ENCODE measurements at places on chromosomes 16 and 17. TPM values are rescaled to one million over a fixed set of nuclear protein-coding genes. Genes with fewer than 3 reads are reported as not detected.

The KATNIP gene
- 30.0 TPM for total RNA-seq

The BAIAP3 gene
- 0.42 TPM for total RNA-seq

The TLCD3B gene
- total RNA-seq, result 0.32 TPM

The SMTNL2 gene
- 1.7 TPM for total RNA-seq

The NPIPB8 gene
- total RNA-seq, result not detected

The TMC8 gene
- total RNA-seq, result 0.99 TPM

- no peaks in the 10 kb centered on the region for H3K36me3 ChIP-seq
- H3K27ac ChIP-seq, result no peak overlapping the region
- DNase-seq, result no peak
- no peak overlapping the region for H3K4me3 ChIP-seq
- H3K27me3 ChIP-seq, result peaks cover 37% of the 10 kb centered on the region
These were observed 52.0 kb upstream of the CBX4 start for GRCh38 chr17:79891113-79891730.

GRCh38 chr17:63450551-63450950 lies 4.4 kb upstream of the CYB561 start:
- H3K4me3 ChIP-seq, result no peak overlapping the region
- H3K36me3 ChIP-seq, result no peaks in the 10 kb centered on the region
- H3K27me3 ChIP-seq, result peaks cover 14% of the 10 kb centered on the region
- DNase-seq, result no peak
- H3K4me1 ChIP-seq, result peaks cover 6% of the 10 kb centered on the region

DNA sequence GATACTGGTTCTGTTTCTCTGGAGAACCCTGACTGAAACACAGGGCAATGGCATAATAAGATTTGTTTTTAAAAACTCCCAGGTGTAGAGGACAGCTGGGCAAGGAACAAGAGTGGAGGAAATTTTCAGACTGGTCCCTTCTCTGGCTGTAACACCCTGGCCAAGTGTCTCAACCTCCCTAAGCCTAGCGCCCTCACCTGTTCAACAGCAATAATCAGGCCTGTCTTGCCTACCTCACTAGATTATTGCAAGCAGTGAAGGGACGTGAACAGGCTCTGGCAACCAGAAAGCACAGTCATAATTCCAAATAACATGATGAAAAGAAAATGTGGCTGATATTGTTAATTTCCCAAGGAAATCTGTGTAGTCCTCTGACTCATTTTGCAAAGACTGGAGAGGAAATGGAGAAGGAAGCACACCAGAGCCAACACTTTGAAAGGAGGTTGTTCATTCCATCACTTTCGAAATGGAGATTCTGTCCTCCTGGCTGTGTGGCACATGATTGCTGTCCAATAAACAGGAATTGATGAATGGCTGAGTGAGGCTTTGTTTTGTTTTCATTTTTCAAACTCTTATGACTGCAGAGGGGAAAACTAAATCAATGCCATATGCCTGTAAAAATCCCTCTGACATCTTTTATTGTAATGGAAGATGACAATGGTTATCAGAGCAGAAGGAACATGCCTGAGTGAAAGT lies 87.5 kb upstream of the HLF start:
- H3K27ac ChIP-seq, result no peak overlapping the region
- peaks cover 25% of the 10 kb centered on the region for H3K4me1 ChIP-seq
- no peak overlapping the region for H3K4me3 ChIP-seq
- DNase-seq, result no peak
- H3K36me3 ChIP-seq, result peaks cover 9% of the 10 kb centered on the region
- H3K27me3 ChIP-seq, result no peaks in the 10 kb centered on the region

DNA sequence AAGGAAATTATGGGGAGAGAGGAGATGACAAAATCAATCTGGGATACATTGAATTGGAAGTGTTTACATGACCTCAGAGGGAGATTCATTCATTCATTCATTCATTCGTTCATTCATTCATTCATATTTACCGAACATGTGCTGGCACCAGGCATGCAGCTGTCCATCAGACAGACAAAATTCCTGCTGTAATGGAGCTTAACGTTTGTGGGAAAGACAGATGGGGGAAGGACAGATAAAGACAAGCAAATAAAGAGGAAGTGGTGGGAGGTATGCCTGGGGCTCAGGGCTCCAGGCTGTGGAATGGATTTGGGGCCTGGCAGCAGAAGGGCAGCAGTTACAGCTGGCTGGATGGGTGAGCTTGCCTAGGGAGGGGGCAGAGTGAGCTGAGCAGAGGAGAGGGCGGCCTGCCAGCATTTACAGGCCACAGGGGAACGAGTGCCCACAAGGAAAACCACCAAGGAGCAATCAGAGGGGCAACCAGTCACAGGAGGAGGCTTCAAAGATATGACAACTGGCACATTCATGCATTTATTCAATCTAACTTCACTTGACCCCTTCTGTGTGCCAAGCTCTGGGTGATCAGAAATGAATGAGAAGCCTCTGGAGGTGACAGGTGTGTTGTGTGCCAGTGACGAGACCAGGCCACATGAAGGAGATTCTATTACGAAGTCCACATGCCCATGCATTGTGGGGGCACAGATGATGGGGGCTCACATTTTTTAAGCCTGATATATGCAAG lies 48.5 kb downstream of the ARHGAP27 start:
- peaks cover 12% of the 10 kb centered on the region for H3K27me3 ChIP-seq
- no peaks in the 10 kb centered on the region for H3K36me3 ChIP-seq

GRCh38 chr17:60445144-60445543 lies 22.9 kb downstream of the CHCT1 start:
- no peak for DNase-seq
- H3K27me3 ChIP-seq, result no peaks in the 10 kb centered on the region
- H3K36me3 ChIP-seq, result peaks cover 43% of the 10 kb centered on the region

DNA sequence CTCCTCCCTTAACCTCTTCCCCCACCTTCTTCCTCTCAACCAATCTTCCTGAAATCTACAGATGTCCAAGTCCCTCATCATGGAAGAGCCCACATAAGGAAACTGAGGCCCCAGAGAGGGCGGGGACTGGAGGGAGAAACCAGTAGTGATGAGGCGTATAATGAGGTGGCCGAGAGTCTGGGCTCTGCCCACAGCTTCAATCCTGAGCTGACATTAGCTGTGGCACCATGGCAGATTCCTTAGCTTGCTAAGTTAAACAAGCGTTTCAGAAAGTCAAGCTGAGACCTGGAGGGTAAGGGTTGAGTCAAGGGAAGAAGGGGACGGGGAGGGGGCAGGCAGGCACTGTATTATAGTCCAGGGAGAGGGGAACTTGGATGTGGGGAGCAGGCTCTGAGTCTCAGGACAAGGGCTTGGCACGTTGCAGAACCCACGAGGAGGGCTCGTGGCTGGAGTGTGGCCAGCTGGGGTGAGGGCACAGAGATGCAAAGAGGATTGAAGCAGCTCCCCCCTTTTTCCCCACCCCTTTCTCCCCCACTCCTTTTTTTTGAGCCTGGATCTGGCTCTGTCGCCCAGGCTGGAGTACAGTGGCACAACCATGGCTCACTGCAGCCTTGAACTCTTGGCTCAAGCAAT lies 13.3 kb downstream of the ARHGAP23 start:
- peaks cover 3% of the 10 kb centered on the region for H3K36me3 ChIP-seq
- H3K4me1 ChIP-seq, result peaks cover 47% of the 10 kb centered on the region
- no peaks in the 10 kb centered on the region for H3K27me3 ChIP-seq
- DNase-seq, result no peak
- H3K27ac ChIP-seq, result peak overlapping the region; percentile 61

GRCh38 chr17:50169121-50169764 lies 3.4 kb downstream of the SGCA start:
- DNase-seq, result no peak
- H3K4me3 ChIP-seq, result no peak overlapping the region
- peaks cover 3% of the 10 kb centered on the region for H3K36me3 ChIP-seq
- peak overlapping the region; percentile 86 for H3K27ac ChIP-seq
- peaks cover 64% of the 10 kb centered on the region for H3K4me1 ChIP-seq

GRCh38 chr17:82566129-82566960 lies 46.8 kb downstream of the FOXK2 start:
- H3K4me3 ChIP-seq, result no peak overlapping the region
- peaks cover 13% of the 10 kb centered on the region for H3K36me3 ChIP-seq
- no peak overlapping the region for H3K27ac ChIP-seq
- peaks cover 40% of the 10 kb centered on the region for H3K4me1 ChIP-seq
- no peak for DNase-seq

DNA sequence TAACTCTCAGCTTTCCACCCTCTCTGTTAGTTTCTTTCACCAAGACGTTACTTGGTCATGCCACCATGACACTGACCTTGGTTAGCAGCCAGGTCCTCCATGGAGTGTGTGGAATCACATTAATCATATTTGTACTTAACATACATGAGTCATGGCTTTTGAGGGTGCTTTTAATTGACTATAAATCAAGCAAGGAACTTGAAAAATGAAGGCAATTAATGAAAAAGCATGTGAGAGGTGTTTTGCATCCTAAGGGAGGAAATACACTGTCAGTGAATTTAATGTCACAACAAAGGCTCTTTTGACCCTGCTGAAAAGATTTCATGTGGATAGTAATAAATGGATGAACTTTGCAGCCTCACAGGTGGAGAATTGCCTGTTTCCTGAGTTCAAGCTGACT lies 240.7 kb downstream of the CDH13 start:
- no peak overlapping the region for H3K4me3 ChIP-seq
- H3K4me1 ChIP-seq, result peaks cover 5% of the 10 kb centered on the region
- no peak overlapping the region for H3K27ac ChIP-seq
- H3K27me3 ChIP-seq, result no peaks in the 10 kb centered on the region
- no peak for DNase-seq

GRCh38 chr17:79065105-79065670 lies 9.4 kb upstream of the ENGASE start:
- H3K27me3 ChIP-seq, result peaks cover 30% of the 10 kb centered on the region
- no peak overlapping the region for H3K4me3 ChIP-seq
- no peaks in the 10 kb centered on the region for H3K4me1 ChIP-seq

DNA sequence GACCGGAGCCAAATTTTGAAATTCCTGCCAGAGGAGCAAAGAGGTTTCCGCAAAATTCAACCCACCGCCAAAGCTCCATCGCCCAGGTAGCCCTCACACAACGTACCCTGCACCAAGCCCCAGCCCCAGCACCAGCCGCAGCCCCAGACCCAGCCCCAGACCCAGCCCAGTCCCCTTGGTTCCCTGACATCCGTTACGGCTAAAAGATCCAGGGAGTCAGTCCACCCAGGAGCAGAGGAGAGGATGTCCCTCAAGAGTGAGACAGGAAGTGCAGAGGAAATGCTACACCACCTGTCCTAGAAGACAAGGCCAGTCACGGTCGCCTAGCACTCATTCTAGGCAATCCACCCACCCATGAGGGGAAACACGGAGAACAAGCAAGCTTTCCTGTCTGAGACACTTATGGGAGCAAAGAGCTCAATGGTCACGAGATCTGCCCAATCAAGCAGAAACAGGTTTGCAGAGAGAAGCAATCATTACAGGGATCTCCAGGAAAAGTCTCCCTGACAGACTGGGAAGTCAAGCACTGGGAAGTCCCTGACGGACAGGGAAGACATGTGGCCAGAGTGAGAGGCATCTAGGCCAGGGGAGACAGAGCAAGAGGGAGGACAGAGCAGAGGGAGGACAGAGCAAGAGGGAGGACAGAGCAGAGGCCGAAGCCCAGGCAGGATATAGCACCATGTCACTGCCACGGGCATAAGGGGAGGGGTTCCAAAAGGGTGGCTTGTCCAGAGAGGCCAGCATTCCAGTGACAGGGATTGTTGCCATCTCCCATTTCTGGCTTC lies 15.0 kb upstream of the KCNJ18 start:
- H3K27me3 ChIP-seq, result no peaks in the 10 kb centered on the region
- no peaks in the 10 kb centered on the region for H3K4me1 ChIP-seq
- no peak for DNase-seq
- H3K4me3 ChIP-seq, result no peak overlapping the region

GRCh38 chr16:88783391-88784073 lies 1.5 kb downstream of the PIEZO1 start:
- no peak for DNase-seq
- peak overlapping the region; percentile 90 for H3K27ac ChIP-seq
- H3K4me1 ChIP-seq, result peaks cover 48% of the 10 kb centered on the region
- no peaks in the 10 kb centered on the region for H3K36me3 ChIP-seq
- H3K27me3 ChIP-seq, result no peaks in the 10 kb centered on the region

DNA sequence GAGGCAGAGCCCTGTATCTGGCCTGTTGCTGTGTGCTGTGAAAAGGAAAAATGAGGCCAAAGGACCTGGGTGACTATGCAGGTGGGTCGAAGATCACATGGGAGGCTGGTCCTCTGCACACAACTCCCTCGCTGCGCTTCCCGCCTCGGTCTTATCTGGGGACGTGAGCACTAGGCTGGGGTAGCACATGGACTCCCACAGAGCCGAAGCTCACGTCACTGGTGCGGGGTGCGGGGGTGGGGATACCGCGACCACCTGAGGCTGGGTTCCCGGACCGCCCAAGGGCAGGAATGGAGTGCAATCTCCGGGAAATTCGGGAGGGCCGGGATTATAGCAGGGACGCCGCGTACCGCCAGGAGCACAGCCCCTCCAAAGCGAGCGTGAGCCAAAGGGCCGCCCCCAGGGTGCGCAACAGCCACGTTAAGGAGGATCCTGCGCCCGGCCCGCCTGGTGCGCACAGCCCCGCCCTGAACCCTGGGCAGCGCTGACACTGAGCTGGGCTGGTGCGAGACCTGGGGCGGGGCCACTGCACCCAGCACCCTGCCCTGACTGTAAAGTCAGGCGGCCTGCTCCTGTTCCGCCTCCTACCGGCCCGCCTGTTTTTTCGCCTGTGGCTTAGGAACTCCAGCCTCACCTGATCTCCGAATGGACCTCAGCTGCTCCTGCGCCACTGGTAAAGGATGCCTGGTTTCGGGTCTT lies 4.8 kb downstream of the MT1A start:
- H3K27me3 ChIP-seq, result peaks cover 37% of the 10 kb centered on the region
- H3K27ac ChIP-seq, result no peak overlapping the region
- peaks cover 10% of the 10 kb centered on the region for H3K4me1 ChIP-seq
- no peaks in the 10 kb centered on the region for H3K36me3 ChIP-seq
- DNase-seq, result no peak
- peak overlapping the region; percentile 35 for H3K4me3 ChIP-seq

GRCh38 chr17:50944054-50944901 lies 78.1 kb upstream of the TOB1 start:
- H3K4me3 ChIP-seq, result no peak overlapping the region
- H3K36me3 ChIP-seq, result no peaks in the 10 kb centered on the region
- peaks cover 32% of the 10 kb centered on the region for H3K4me1 ChIP-seq

- peaks cover 9% of the 10 kb centered on the region for H3K4me1 ChIP-seq
- no peak for DNase-seq
- H3K36me3 ChIP-seq, result no peaks in the 10 kb centered on the region
- no peaks in the 10 kb centered on the region for H3K27me3 ChIP-seq
These were observed 22.2 kb upstream of the RHOT1 start for GRCh38 chr17:32120141-32120540.

- H3K4me1 ChIP-seq, result no peaks in the 10 kb centered on the region
- DNase-seq, result no peak
- no peak overlapping the region for H3K4me3 ChIP-seq
- peaks cover 66% of the 10 kb centered on the region for H3K27me3 ChIP-seq
These were observed 21.5 kb downstream of the KCNG4 start for GRCh38 chr16:84218176-84218823.

GRCh38 chr16:81907681-81908080 lies 103.6 kb downstream of the SDR42E1 start:
- no peaks in the 10 kb centered on the region for H3K36me3 ChIP-seq
- H3K27ac ChIP-seq, result no peak overlapping the region
- no peaks in the 10 kb centered on the region for H3K27me3 ChIP-seq
- no peaks in the 10 kb centered on the region for H3K4me1 ChIP-seq
- no peak overlapping the region for H3K4me3 ChIP-seq
